ENCODE measurements at places on chromosomes 5 and 9.

GRCh38 chr9:83920469-83920926, 734 bp downstream of the KIF27 start:
- no peak for DNase-seq

DNA sequence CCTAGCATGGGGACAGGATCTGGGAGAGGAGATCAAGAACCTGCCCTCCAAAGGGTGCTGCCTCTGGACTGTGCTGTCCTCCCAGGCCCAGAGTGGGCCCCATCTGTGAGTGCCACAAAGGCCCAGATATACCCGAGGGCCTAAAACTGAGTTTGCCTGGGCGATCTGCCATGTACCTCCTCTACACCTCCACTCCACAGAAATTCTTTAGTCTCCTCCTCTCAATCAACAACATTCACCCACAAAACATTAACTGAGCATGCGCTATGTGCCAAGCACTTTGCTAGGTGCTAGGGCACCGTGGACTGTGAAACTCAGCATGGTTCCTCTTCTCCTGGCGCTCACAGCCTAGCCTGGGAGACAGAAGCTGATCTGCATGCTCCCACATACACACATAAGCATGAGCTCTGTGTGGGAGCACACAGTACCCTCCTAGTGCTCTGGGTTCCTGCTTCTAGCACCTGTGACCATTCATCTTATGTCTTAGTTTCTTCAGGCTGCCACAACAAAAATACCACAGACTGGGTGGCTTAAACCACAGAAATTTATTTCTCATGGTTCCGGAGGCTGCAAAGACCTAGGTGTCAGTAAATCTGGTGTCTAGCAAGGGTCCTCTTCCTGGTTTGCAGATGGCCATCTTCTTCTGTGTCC, 82.0 kb upstream of the FSTL4 start:
- DNase-seq: no peak

GRCh38 chr5:132388244-132389050, 18.9 kb downstream of the SLC22A5 start:
- DNase-seq: no peak

- no peak for DNase-seq
Measured at GRCh38 chr9:126833710-126834345, 26.6 kb upstream of the ZBTB34 start.

GRCh38 chr5:144864118-144864517, 693.4 kb downstream of the KCTD16 start:
- no peak for DNase-seq
